ENCODE measurements at places on chromosomes 4 and X.

- DNase-seq = no peak
These were observed 20.4 kb upstream of the SFRP2 start for GRCh38 chr4:153809307-153809706.

- DNase-seq = peak; percentile 1
These were observed 26.5 kb downstream of the SPARCL1 start for GRCh38 chr4:87502580-87503238.

- no peak for DNase-seq
These were observed 12.9 kb downstream of the TSPAN5 start for GRCh38 chr4:98645527-98645926.

GRCh38 chr4:1985780-1986577, 22.8 kb downstream of the NELFA start:
- no peak for DNase-seq

DNA sequence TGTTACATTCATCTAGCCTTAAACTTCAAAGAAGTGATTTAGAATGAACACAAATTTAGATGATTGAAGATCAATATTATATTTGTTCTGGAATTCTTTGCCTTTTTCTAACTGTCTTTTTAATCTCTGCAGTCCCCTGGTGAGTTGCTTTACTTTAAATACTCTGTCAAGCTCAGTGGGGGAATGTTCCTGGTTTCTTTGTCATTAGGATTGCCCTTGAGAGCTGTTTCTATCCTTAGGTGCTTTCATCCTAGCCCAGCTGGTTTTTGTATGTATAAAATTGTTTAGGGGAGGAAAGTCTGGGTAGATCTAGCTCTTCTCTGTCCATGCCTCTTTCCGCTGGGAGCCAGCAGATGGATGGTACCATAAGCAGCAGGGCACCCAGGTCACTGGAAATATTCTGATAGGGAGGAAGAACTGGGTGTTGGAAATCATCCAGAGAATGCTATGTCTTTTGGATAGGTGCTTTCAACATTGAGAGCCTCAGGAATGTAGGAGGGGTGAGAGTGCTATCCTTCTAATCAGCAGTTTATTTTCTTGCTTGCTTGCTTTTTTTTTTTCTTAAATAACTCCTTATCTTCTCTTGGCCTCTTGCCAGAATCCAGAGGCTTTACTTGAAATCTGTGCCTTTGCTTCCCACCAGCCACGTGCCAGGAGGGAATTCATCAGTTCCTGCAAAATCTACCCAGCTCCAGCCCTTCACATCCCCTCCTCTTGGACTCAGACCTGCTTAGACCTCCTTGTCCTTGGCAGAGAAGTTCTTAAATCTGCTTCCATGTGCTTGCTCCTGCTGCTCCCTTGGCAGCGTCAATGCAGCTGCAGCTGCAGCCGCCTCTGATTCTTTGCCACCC, 215.3 kb upstream of the ANXA3 start:
- no peak for DNase-seq
